Hepatic stellate cell (primary cell): ENCODE measurements at places on chromosomes 4 and X.
A peak's percentile ranks its signal among the peaks of the same experiment; 100 is the strongest.

GRCh38 chrX:153867671-153868070 lies 18.3 kb downstream of the L1CAM start:
- DNase-seq = no peak

- DNase-seq = no peak
These were observed 4.1 kb upstream of the MANBA start for GRCh38 chr4:102764901-102765300.

DNA sequence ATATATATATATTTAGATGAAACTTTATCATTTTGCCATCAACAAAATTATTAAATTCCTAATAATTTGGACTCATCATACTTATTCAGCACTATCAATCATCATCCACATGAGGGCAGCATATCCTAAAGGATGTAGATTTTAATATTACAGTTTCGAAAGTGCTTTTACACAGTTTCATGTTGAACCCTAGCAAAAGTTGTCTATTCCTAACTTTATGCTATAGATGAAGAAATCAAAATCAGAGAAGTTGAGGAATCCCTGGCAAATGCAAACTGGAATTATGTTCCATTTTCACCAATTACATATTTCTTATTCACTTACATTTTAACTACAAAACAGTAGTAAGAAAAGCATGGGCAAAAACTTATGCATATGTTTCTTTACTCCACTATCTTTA lies 36.6 kb upstream of the UGT2A1 start:
- DNase-seq = no peak

- DNase-seq = no peak
These were observed 219.2 kb upstream of the FAT1 start for GRCh38 chr4:186942758-186943377.

DNA sequence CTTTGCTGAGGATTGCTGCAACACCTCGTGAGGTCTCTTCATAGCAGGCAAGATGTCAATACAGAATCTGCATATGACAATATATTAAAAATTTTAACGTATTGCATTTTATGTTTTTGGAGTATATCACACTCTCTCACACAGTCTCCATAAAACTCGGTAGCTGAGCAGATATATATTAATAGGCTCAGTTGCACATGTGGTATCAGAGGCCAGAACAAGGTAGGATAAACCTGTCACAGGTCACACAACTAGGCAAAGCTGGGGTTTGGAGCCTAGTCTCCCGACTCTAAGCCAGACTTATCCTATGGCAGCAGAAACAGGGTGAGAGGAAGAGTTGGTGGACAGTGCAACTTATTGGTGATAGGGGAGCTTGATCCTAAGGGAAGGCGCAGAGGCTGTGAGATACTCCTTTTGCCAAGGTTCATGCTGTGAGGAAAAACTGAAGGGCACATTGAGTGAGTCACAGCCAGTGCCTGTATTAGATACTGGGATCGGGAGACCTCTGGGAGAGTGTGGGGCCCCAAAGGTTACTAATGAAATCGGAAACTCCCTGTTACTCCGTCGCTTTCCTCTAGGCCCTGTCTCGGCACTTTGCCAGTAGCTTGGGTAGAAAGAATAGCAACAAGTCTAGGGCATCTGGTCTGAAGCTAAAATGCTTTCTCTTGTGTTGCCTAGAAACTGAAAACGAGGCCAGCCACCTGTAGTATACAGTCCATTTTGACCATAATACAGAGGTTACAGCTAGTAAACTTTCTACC lies 195.7 kb downstream of the ARHGAP10 start:
- DNase-seq = peak; percentile 10

GRCh38 chrX:108029928-108030711 lies 14.7 kb upstream of the VSIG1 start:
- DNase-seq = no peak

DNA sequence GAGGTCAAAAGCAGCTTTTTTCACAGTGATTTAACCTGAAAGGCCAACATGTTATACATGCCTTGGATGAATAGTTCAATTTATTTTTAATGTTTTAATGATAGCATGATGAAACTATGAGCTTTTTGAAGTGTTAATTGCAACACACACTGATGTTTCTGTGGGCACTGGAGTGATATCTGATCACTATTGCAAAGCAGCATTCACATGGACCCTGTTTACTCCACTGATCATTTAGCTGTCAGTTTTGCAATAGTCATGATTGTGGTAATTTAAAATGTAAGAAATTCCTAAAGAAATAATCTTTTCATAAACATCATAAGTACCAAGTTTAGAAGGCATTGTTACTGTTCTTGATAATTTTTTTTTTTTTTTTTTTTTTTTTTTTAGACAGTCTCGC lies 74.1 kb downstream of the ARSJ start:
- DNase-seq = no peak

GRCh38 chrX:112819008-112819640 lies 21.5 kb downstream of the AMOT start:
- peak; percentile 52 for DNase-seq

- DNase-seq = no peak
These were observed 5.2 kb downstream of the NLGN4X start for GRCh38 chrX:6223516-6223915.

DNA sequence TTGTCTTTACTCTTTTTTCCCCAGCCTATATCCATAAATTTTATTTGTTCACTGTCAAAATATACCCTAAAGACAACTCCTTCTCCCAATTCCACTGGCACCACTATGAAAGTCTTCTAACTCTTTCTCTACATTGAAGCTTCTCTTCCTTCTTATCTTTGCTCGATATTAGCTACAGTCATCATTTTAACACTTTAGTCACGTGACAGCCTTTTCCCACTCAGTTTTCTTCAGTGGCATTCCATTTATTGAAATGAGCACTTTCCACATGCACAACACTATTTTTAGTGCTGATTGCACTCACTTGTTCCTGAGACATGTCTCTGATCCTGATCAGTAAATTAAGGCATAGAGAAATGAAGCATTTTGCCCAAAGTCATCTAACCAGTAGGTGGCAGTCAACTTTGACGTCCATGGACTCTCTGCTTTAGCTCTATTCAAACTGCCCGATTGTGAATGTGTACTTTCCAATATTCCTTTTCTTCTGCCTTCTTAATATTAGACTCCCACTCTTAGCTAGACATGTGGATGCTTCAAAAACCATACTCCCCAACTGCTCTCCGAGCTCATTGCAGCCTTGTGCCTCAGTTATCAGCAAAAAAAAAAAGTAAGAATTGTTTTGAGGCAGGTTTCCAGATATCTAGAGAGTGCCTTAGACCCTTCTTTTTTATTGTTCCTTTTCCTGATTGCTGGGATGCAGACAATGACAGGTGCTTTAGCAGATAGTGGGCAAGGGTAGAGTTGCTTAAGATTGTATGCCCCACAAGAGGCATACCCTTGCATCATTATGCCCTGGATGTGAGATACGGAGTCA lies 394.4 kb upstream of the ADGRL3 start:
- DNase-seq = no peak

DNA sequence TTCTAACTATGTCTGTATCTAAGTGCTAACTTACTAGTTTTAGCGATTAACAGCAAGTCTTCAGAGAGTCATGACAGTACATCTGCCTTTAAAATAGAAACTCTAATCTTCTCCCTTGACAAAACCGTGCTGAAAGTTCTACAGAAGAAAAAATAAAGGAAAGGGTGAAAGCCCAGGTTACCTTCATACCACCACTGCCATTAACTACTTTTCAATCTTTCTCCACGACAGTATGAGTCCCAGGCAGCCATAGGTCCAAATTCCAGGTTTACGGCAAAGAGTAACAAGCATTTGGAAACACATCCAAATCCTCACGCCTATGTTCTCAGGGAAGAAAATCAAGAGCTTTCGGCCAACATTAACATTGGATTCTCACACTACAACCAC lies 12.4 kb upstream of the ZCCHC13 start:
- DNase-seq = no peak

DNA sequence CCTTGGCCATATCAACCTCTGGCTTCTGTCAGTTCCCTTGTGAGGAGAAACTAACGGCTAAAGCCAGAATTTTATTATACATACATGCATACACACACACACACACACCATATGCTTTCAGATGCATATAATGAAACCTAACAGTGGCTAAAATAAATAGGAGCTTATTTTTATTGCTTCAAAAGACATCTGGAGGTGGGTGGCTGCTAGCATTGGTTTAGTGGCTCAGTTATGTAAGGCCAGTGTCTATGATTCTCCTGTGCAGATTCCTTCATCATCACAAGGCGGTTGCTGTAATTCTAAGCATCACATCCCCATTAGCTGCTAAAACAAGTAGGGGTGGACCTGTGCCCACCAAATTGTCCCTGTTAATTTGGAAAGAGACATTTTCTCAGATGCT lies 110.8 kb downstream of the MAPK10 start:
- no peak for DNase-seq

DNA sequence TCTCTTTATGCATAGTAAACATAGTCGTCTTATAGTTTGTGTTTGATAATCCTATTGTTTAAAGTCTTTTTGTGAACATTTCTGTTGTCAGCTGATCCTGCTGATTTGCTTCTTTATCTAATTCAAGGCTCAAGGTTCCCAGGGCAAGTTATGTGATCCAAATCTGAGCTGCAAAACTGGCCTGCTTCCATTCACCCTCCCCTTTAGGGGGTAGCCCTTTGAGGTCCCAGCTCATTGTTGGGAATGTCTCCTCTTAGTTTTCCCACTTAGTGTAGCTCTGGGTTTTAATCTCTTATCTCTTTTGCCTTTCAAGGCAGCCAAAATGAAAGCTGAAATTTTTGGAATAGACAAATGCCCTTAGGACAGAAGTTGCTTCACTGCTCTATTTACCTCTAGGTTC lies 40.2 kb upstream of the MAGED1 start:
- DNase-seq = no peak

DNA sequence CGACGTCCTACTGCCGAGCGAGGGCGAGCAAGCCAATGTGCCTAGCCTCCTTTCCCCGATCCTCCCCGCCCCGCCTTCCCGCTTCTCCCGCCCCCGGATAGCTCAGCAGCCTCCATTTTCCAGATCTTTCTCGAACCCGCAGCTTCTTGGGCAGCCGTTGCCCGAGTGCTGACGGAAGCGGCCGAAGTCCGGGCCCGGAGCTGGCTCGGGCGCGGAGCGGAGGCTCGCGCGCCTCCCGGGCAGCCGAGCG lies 172 bp upstream of the HSPA4L start:
- DNase-seq = peak; percentile 90

- DNase-seq = no peak
These were observed 54.4 kb upstream of the NAP1L5 start for GRCh38 chr4:88752076-88752463.

DNA sequence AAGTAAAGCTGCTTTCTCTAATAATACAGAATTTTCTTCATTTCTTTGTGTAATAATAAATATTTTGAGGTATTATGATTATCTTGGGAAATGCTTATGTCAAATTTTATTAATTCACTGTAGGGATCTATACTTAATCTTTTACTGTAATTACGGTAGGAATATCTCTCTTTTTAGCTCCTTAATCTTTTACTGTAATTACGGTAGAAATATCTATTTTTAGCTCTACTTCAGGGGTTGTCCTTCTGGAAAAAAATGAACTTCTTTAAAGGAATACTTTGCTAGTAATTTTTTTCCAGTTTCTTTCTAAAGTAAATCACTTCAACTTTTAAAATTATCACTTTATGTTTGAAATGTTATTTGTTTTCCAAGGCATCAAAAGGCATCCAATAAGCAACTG lies 2229.4 kb upstream of the AGA start:
- DNase-seq = no peak

- no peak for DNase-seq
These were observed 192.0 kb downstream of the HS6ST2 start for GRCh38 chrX:132766452-132766851.

DNA sequence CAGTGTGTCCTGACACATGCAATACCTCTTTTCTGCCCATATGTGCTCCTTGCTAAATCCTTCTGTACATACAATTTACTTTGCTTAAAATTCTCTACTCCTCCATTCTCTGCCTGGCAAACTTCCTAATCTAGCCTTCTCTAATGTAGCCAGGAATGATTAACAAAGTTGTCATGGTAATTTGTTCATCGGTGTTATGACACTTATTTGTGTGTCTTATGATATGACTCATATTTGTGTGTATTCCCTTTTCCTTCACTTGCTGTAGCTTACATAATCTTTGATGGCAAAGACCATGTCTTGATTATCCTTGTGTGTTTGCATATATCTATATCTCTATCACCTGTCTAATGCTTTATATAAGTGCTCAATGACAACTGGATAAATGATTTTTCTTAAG lies 133.3 kb downstream of the COL25A1 start:
- no peak for DNase-seq

- DNase-seq = no peak
These were observed 70.5 kb upstream of the TSPAN5 start for GRCh38 chr4:98728871-98729270.

DNA sequence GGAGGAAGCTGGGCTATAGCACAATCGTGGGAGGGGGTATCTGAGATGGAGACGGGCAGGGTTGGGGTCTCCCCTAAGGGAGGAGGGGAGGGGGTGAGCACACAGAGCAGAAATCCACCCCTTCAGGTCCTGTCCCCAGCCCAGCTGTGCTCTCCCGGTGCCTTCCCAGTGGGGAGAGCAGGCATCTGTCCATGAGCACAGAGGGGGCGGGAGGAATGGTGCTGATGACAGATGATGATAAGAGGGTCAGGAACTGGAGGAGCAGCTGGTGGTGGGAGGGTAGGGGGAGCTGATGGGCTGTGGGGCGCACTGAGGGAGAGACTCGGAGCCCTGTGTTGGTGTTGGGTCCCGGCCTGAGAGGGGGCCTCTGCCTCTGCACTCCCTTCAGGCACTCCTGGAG lies 8.6 kb downstream of the ATP2B3 start:
- no peak for DNase-seq
